HCT116 (cell line): ENCODE measurements at places on chromosomes 2 and 18.

- no peaks in the 10 kb centered on the region for H3K27me3 ChIP-seq
- no peak overlapping the region for H3K27ac ChIP-seq
- no peak overlapping the region for H3K4me3 ChIP-seq
- H3K36me3 ChIP-seq = no peaks in the 10 kb centered on the region
Observed at GRCh38 chr2:101717071-101717845, 19.8 kb downstream of the MAP4K4 start.

GRCh38 chr2:223494496-223494895 lies 107.7 kb downstream of the SCG2 start:
- H3K36me3 ChIP-seq = no peaks in the 10 kb centered on the region
- DNase-seq = no peak
- H3K27me3 ChIP-seq = no peaks in the 10 kb centered on the region
- no peak overlapping the region for H3K4me3 ChIP-seq

DNA sequence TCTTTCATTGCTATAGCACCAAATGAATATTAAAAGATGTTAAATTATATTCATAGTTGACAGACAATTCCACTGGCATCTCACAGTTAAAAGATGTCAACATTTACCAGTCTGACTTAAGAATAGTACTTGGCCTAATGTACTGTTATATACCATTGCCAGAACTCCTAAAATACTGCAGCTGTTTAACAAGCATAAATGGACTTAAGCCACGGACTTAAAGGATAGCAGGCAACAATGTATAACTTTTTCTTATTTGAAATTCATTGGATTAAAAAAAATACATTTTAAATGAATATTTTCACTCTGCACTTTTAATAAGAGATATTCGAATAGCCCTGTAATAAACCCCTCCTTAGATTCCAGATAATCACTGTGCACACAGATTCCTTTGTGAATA lies 3.8 kb downstream of the TCF4 start:
- H3K4me1 ChIP-seq = no peaks in the 10 kb centered on the region
- no peak overlapping the region for H3K4me3 ChIP-seq
- no peak overlapping the region for H3K27ac ChIP-seq
- no peaks in the 10 kb centered on the region for H3K27me3 ChIP-seq
- DNase-seq = no peak
- no peaks in the 10 kb centered on the region for H3K36me3 ChIP-seq

DNA sequence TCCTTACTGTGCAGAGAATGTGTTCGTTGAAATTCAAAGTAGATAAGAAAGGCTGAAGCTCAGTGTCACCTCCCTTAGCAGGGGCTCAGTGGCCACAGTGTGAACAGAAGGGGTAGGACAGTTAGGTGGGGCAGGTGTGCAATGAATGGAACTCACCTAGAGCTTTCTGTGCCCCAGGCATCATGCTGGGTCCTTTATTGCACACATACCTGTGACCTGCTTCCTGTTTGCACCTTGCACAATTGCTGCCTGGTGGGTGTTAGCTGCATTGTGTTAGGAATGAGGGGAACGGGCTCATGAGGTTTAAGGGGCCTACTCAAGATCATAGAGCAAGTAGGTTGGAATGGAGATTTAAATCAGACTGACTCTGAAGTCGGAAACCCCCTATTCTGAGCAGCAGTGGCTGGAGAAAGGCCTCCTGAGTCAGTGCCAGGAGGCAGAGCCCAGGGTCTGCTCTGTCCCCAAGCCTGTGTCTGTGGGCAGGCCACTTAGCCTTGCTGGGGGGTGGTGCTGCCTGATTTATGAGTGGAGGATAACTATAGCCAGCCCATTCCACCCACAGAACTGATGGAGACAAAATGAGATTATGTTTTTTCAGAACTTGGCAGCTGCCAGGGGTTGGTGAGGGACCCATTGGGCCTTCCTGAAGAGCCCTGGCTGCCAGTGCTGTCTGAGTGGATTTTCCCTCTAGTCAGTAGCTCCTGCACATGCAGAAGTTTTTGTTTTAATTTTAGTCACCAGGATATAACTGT lies 76.2 kb downstream of the NPAS2 start:
- H3K36me3 ChIP-seq = no peaks in the 10 kb centered on the region; the same call in 1 of the 2 replicates
- H3K27ac ChIP-seq = no peak overlapping the region; the same call in 1 of the 2 replicates
- no peak for DNase-seq
- H3K27me3 ChIP-seq = no peaks in the 10 kb centered on the region
- peaks cover 60% of the 10 kb centered on the region for H3K4me1 ChIP-seq

DNA sequence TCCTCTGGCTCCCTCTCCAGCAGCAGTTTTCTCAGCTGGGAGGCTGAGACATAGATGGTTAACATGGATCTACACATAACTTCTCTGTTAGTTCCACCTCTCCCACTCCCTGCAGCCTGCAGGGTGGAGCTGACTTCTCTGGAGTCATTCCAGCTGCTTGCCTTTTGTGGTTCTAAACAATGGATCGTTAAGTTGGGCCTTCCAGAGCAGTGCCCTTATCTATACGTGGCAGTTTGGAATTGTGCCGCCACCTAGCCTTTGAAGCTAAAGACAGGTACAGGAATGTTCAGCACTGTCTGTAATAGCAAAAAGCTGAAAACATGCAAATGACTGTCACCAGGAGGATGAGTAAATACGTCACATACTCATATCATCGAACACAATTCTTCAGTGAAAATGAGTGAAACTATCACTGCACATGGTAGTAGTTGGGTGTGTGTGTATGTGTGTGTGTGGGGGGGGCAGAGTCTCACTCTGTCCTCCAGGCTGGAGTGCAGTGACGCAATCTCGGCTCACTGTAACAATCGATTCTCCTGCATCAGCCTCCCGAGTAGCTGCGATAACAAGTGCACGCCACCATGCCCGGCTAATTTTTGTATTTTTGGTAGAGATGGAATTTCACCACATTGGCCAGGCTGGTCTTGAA lies 50.3 kb downstream of the SH2D6 start:
- no peaks in the 10 kb centered on the region for H3K36me3 ChIP-seq
- peak; percentile 75 for DNase-seq

GRCh38 chr2:167946441-167946841 lies 301.0 kb downstream of the STK39 start:
- no peak for DNase-seq
- H3K4me1 ChIP-seq = no peaks in the 10 kb centered on the region

GRCh38 chr2:163659224-163659623 lies 76.6 kb downstream of the FIGN start:
- no peak for DNase-seq
- no peak overlapping the region for H3K4me3 ChIP-seq
- no peaks in the 10 kb centered on the region for H3K36me3 ChIP-seq
- H3K27ac ChIP-seq = no peak overlapping the region
- no peaks in the 10 kb centered on the region for H3K4me1 ChIP-seq

DNA sequence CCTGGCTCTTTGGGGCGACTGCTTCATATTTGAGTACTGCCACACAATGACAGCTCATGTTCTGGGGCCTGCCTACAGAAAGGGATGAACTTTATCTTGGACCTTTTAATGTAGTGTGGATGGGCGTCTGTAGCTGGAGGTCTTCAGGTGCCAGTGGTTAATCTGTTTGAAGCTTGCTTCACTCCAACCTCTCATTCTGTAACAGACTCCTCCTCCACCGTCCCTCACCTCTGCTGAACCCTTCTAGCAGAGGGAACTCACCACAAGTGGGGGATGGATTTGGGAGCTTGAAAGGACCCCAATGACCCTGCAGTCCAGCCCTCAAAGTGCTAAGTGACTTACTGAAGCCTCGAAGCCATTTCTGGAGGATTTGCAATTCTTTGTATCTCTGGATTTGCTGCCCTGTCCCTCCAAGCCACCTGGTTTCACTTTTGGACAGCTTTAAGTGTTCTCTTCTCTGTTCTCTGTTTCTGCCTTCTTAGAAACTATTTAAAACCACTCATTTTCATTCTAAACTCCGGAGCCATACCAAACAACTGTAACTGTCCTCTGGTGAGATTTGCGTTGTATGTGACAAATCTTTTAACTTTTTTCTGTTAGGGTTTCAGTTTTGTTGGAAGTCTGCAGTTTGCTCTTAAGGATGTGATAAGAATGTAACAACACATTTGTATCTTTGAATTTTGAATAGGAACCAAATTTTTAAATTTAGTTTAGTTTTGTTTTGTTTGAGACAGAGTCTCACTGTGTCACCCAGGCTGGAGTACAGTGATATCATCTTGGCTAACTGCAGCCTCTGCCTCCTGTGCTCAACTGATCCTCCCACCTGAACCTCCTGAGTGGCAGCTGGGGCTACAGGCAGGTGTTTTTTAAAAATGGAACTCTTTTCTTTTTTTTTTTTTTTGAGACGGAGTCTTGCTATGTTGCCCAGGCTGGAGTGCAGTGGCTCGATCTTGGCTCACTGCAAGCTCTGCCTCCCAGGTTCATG lies 37.0 kb upstream of the CASP8 start:
- H3K27ac ChIP-seq = no peak overlapping the region
- no peak overlapping the region for H3K4me3 ChIP-seq
- H3K36me3 ChIP-seq = no peaks in the 10 kb centered on the region
- H3K4me1 ChIP-seq = peaks cover 17% of the 10 kb centered on the region
- no peaks in the 10 kb centered on the region for H3K27me3 ChIP-seq

- H3K27me3 ChIP-seq = no peaks in the 10 kb centered on the region
- no peaks in the 10 kb centered on the region for H3K36me3 ChIP-seq
- DNase-seq = no peak
Observed at GRCh38 chr2:64836566-64836965, 152.6 kb upstream of the SLC1A4 start.

DNA sequence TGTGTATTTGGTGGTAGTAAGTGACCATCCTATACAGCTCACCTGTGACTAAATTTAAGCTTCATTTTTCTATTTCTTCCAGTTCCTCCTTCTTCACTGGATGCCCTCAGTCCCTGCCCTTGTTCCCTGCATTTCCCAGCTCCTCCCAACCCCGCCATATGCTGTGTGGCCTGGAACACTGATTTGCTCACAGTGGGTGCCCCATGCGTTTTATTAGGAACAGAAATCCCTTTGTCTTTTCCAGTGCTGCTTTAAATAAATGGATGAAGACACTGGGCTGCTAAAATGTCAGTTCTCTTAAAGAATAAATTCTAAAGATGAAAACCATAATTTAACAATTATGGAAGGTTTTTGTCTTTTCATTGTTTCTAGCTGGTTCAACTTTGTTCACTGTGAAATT lies 477.3 kb downstream of the DCDC2C start:
- H3K27ac ChIP-seq = no peak overlapping the region
- no peak overlapping the region for H3K4me3 ChIP-seq
- H3K4me1 ChIP-seq = no peaks in the 10 kb centered on the region
- DNase-seq = no peak
- H3K27me3 ChIP-seq = no peaks in the 10 kb centered on the region

DNA sequence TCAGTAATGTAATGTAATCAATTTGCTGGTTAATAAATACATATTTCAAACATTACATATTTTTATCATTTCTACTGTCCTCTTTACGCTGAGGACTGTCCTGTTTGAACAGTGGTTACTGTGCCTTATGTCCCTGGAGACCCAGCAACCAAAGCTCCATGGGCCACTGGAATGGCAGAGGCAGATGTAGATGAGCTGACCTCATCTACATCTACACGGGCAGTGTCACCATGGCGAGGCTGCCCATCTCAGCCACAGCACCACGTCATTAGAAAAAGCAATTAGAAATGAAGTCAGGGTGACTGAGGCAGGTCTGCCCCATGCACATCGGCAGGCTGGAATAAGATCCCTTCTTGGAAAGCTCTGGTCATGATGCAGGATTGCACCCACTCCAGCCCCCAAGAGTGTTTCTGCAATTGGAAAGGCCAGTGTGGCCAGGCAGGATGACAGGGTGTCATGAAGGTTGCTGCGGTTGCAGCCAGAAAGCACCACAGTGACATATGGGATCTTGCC lies 237.5 kb downstream of the NDUFA10 start:
- H3K27ac ChIP-seq = no peak overlapping the region
- H3K4me3 ChIP-seq = no peak overlapping the region
- H3K27me3 ChIP-seq = 0 out of 2 replicates have a peak, but pooled peaks cover 3% of the 10 kb centered on the region
- DNase-seq = no peak

DNA sequence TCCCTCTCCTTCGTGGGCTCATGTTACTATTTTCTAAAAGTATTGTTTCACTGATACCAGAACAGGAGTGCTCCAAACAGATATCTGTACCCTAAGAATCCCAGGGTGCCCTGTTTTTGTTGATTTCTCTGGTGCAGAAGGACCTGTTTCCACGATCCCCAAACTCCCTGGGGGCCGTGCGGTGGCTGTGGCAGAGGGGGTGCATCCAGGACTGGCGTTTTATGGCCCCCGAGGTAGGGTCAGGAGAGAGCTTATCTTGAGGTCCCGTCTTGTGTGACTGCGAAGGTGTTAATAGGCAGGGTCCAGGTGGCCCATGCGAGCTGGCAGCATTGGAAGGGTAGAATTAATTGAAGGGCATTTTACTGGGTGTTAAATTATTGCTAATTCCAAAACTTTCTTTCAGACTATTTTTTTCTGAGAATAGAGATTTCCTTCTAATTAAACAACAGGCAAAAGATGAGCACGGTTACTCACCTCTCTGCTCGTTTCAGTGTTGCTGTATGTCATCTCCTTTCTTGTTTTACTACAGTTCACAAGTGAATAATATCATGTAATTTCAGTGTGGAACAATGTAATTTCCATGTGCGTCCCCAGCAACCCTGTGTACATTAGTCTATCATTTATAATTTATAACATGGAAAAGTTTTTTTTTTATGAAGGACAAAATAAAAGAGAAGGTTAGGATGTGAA lies 8.2 kb downstream of the TWIST2 start:
- no peak overlapping the region for H3K4me3 ChIP-seq
- H3K4me1 ChIP-seq = no peaks in the 10 kb centered on the region
- no peaks in the 10 kb centered on the region for H3K36me3 ChIP-seq
- no peak overlapping the region for H3K27ac ChIP-seq
- peaks cover 6% of the 10 kb centered on the region; the same call in 1 of the 2 replicates for H3K27me3 ChIP-seq

DNA sequence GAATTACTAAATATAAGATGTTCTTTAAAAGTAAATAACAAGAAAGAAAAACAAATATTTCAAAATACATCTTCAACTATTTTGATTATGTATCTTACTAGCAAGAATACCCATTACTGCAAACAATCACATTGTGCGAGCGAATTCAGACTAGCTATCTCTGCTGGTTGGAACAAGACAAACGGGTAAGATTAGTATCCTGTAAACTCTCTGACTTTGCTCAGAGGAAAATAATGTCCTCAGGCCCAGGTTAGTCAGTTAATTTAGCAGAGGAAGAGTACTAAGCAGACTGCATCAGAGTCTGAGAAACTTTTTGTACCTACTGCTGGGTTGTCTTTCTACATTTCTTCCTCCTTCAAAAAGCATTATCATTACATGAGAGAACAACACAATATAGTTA lies 50.4 kb upstream of the MCM6 start:
- H3K4me3 ChIP-seq = no peak overlapping the region
- H3K27me3 ChIP-seq = no peaks in the 10 kb centered on the region
- H3K36me3 ChIP-seq = peaks cover 5% of the 10 kb centered on the region; the same call in 1 of the 2 replicates
- DNase-seq = no peak

DNA sequence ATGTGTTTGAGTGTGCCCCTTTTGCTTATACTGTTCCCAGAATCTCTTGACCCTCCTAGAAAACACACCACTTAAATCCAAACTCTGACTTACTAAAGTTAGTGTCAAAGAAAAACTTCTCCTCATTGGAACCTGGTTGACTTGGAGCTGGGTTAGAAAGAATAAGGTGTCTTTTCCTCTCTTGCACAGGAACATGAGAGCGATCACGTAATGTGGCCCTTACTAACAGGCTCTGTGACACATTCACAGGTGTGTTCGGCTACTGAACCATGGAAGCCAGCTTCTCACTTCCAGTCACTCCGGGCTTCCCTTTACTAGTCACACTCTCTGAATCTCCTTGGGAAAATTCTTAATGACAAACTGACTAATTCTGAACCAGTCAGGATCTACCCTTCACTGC lies 5.4 kb upstream of the POU3F3 start:
- peaks cover 6% of the 10 kb centered on the region; the same call in 1 of the 2 replicates for H3K27me3 ChIP-seq
- no peaks in the 10 kb centered on the region for H3K36me3 ChIP-seq
- no peaks in the 10 kb centered on the region for H3K4me1 ChIP-seq
- H3K27ac ChIP-seq = no peak overlapping the region

- H3K4me1 ChIP-seq = no peaks in the 10 kb centered on the region
- no peaks in the 10 kb centered on the region for H3K27me3 ChIP-seq
Observed at GRCh38 chr2:224670203-224670602, 46.0 kb downstream of the CCDC195 start.
